ENCODE measurements at places on chromosomes 3 and 15. TPM values are rescaled to one million over a fixed set of nuclear protein-coding genes. Genes with fewer than 3 reads are reported as not detected.
A peak's percentile ranks its signal among the peaks of the same experiment; 100 is the strongest.

- no peak for DNase-seq
These were observed 52.4 kb downstream of the BOC start for GRCh38 chr3:113263778-113264177.

DNA sequence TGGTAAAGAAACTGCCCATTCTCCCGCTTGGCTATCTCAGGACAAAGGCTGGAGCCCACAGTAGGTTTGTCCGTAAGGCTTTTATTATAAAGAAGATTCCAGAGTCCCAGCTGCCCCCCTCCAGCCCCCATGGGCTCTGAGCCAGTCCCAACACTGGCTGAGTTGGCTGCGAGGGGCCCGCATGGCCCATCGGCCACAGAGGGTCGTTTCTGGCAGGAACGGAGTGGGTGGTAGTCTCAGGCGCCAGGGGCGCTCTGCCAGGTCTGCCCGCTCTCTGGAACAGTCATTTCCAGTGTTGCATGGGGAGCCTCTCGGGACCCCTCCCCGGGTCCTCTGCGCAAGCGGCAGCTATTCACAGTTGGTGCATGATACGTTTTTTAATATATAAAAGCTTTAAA, 12.2 kb downstream of the H1-8 start:
- no peak for DNase-seq

GRCh38 chr3:37899101-37899707, 37.5 kb downstream of the CTDSPL start:
- no peak for DNase-seq

DNA sequence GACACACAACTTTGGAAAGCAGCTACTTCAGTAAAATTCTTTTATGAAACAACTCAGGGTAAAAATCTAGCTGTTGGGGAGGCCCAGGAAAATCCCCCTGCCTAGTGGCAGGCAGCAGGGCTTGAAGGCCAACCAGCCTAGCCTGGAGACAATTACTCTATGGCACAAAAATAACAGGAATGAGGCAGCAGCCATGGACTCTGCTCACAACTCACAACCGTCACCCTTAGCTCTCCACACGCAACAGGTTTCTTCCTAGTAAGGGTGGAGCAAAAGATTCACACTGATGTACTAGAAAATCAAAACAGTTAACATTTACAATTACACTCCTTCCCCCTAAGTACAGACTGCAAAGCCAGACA, 530 bp upstream of the FBXL22 start:
- no peak for DNase-seq

DNA sequence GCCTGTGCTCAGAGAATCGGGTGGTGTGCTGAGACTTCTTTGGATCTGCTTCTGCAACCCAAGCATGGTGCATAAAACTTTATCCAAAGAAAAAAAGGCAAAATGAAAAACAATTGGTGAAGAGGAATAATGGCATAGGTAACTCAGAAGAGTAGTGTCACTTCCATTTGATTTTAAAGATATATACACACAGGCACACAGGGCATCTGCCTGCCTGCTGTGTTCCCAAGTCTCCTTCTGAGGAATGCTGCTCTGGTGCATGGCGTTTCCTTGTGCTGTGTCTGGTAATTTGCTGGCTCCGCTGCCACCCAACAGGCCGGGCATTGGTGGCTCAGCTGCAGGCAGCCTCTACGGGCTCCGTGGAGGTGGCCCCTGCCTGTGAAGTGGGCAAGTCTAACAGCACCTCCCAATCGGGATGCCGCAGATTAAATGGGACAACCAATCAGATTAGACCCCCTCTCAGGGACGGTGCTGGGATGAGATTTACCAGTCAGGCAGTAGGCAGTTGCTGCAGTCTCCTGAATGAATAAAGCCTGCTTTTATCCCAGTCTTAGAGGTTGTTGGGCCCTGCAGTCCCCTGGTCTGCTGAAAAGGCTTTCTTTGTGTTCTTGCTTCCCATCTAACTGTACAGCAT, 253.7 kb upstream of the RASGRP1 start:
- DNase-seq: no peak

GRCh38 chr3:145915787-145916186, 245.2 kb downstream of the PLOD2 start:
- DNase-seq: no peak

GRCh38 chr15:81160312-81161159, 26.5 kb downstream of the CFAP161 start:
- no peak for DNase-seq

- peak; percentile 21 for DNase-seq
These were observed 589 bp downstream of the ANAPC13 start for GRCh38 chr3:134485075-134485717.

DNA sequence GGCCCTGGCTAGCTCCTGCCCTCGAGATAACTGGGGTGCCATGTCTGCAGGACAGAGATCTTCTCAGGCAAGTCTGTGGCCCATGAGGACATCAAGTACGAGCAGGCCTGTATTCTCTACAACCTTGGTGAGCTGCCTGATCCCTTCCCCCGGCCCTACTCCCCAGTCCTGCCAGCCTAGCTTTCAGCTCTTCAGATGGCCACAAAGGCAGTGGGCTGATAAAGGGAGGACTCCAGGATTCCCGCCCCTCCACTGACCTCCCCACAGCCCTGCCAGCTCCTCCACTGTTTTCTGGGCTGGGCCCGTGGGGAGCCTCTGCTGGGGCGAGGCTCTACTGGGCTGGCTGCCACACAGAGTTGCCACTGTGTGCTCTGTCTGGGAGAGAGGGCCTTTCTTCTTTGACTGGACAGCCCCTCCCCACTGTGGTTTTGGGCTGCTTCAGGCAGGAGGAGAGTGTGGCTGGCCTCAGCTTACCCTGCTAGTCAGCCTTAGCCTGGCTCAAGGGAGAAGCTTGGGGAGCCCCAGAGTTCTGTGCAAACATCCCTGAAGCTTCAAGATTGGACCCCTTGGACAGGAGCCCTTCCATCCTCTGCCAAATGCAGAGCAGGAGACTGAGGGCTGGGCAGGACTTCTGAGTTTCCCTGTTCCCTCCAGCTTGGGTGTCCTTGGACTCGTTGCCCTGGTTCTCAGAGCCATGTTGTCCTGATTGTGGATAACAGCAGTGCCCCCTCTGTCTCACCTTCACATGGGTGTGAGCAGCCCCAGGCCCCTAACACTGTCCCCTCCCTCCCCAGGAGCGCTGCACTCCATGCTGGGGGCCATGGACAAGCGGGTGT, 24.4 kb downstream of the PTPN23 start:
- no peak for DNase-seq

The PGBD4 gene
- 4.3 TPM for polyA plus RNA-seq

The CLDN1 gene
- polyA plus RNA-seq: 33.7 TPM

The STAC gene
- 2.8 TPM for polyA plus RNA-seq

The ADAMTSL3 gene
- polyA plus RNA-seq: 0.51 TPM

The SHF gene
- 1.1 TPM for polyA plus RNA-seq

The B3GNT5 gene
- 4.7 TPM for polyA plus RNA-seq
